ENCODE measurements at places on chromosomes 4 and X. TPM values are rescaled to one million over a fixed set of nuclear protein-coding genes. Genes with fewer than 3 reads are reported as not detected.

GRCh38 chr4:102569200-102569599 is 68.0 kb downstream of the NFKB1 start:
- peaks cover 10% of the 10 kb centered on the region for H3K4me1 ChIP-seq
- no peaks in the 10 kb centered on the region for H3K27me3 ChIP-seq
- H3K4me3 ChIP-seq: no peak overlapping the region
- DNase-seq: no peak
- H3K27ac ChIP-seq: no peak overlapping the region

DNA sequence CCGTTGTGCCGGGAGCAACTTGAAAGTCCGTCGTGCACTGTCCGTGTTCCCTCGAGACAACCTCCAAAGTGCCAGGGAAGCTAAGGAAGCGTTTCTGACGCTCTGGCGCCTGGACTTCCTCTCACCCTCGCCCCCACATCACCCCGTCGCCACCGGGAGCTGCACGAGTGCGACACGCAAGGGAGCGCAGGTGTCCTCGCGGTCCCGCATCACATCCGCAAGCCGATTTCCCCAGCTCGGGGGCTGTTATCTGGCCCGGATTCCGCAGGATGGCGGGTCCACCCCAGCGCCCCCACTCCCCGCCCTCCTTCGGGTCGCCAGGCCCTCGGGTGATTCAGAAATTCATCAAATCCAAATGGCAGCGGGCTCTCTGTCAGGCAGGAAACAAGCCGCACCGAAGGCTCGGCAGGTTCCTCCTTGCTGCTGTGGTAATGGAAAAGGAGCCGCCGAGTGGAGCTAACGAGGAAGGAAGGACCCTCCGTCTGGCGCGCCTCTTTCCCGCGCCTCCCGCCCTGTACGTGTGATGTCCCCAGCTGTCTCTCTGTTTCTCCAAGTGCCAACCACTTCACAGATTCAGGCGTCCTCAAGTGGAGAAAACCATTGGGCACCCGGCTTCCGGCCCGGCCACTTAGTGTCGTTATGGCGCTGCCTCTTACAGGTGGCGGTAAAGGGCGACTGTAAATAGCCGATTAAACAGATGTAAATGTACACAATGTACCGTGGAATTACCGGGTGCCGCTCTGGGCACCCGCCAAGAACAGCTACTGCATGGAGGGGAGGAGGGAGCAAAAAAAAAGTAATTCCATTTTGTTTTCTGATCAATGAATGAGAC is 921 bp upstream of the SETD7 start:
- H3K4me1 ChIP-seq: peaks cover 21% of the 10 kb centered on the region
- no peaks in the 10 kb centered on the region for H3K36me3 ChIP-seq
- peak overlapping the region; percentile 76 for H3K27ac ChIP-seq
- H3K27me3 ChIP-seq: no peaks in the 10 kb centered on the region
- peak overlapping the region; percentile 68 for H3K4me3 ChIP-seq
- DNase-seq: peak; percentile 63

DNA sequence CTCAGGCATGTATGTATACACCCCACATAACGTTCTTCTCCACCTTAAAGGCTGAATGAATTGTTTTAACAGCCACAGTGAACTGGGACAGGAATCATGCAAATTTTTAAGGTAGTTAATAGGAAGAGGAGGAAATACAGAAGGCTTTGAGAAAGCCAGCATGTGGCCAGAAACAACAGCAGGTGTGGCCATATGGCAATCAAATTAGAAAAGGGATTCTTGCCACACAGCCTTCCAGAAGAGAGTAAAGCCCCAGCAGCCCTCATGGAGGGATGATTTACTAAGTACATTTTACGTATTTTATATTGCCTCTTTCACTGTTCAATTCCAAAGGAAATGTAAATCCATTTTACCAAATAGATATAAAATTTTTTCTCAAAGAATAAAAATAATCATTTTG is 792.2 kb downstream of the ADGRL3 start:
- no peaks in the 10 kb centered on the region for H3K27me3 ChIP-seq
- H3K4me1 ChIP-seq: no peaks in the 10 kb centered on the region
- no peak for DNase-seq
- H3K4me3 ChIP-seq: no peak overlapping the region
- no peak overlapping the region for H3K27ac ChIP-seq
- H3K36me3 ChIP-seq: no peaks in the 10 kb centered on the region

DNA sequence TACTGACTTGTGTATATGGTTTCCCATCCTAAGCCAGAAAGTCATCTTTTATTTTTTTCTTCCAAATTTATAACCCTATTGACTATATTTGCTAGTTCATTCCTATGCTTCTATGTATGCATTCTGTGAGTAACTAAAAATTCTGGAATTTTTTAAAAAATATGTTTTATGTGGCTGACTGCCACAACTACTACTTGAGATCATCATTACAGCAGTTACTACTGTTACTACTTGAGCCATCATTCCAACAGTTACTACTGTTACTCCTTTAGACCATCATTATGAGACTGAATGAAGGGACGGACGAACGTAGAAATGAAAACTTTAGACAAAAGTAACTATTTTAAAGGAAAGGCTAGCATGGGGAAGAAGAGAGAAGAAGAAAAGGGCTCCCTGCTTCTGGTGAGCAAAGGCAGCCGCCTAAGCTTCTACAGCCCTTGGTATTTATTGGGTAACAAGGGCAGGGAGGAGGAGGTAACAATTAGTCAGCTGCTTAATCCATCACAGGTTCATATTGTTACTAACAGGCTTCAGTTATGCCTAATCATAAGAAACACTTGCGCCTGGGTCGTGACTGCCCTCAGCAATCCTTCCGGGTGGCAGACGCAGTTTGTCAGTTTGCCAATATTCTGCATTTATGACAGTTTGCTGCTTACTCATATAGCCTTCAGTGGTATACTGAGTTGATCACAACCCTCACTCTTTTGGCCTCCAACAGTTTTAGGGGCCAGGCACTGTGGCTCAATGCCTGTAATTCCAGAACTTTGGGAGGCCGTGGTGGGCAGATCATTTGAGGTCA is 80.4 kb downstream of the PDLIM5 start:
- H3K27ac ChIP-seq: no peak overlapping the region
- H3K4me1 ChIP-seq: no peaks in the 10 kb centered on the region
- no peaks in the 10 kb centered on the region for H3K27me3 ChIP-seq
- no peak for DNase-seq

DNA sequence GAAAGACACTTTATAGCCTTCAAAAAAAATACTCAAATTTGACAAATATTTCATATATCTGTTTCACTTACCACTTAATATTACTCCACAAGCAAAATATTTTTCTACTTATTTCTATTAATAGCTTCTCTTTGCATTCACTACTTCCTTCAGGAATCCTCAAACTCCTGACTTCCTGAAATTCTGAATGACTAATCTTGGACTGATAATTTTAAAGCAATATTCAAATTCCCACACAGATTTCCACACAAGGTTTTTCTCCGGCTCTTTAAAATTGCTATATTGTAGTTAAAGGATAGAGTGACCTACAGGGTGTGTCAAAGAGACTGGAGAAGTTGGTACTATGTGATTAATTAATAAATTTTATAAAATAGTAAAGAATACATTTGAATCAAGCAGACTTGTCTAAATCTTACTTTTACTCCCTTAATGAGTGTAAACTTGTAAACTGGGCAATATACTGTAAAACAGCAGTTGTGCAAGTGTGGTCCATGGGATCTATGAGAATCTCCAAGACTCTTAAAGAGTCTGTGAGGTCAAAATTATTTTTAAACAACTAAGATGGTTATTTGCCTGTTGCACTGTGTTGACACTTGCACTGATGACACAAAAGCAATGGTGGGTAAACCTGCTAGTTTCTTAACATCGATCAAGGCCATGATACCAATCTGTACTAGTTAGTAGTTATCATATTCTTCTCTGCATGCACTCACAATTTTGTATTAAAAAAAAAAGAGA is 44.5 kb downstream of the ANKRD17 start:
- no peak for DNase-seq
- no peaks in the 10 kb centered on the region for H3K36me3 ChIP-seq
- H3K4me3 ChIP-seq: no peak overlapping the region

DNA sequence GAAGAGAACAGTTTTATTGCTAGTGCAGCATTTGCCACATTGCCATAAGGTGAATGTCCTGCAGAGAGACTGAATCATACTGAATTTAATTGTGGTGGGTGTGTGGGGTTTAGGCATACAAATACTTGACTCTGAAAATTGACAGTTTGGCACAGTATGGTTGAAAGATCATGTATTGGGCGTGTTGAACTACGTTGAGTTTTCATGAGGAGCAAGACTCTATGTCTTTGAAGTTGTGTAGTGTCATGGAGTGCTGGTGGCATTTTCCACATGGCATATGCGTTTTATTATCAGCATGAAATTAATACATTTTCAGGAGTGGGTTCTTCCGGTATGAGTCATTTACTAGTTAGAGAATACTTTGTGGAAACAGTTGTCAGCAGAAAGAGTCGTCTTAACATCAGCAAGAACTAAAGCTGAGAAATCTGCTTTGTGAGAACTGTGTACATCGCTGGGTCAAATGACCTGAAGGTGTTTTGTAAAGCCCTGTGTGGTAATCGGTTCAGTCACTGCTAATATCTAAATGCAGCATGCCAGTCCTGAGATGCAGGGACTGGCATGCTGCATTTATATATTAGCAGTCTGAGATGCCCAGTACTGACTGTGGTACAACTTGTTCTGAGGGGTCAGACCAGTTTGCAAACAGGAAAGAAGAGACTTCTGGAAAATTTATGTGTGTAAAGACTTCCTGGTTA is 50.3 kb downstream of the ARHGAP10 start:
- no peak overlapping the region for H3K27ac ChIP-seq
- H3K4me3 ChIP-seq: no peak overlapping the region
- DNase-seq: no peak
- no peaks in the 10 kb centered on the region for H3K27me3 ChIP-seq
- H3K4me1 ChIP-seq: no peaks in the 10 kb centered on the region
- no peaks in the 10 kb centered on the region for H3K36me3 ChIP-seq

GRCh38 chr4:47801481-47802002 is 36.3 kb downstream of the CORIN start:
- no peak overlapping the region for H3K4me3 ChIP-seq
- H3K36me3 ChIP-seq: no peaks in the 10 kb centered on the region
- no peak overlapping the region for H3K27ac ChIP-seq
- DNase-seq: no peak

IGSF1 gene
- not detected for total RNA-seq

DNA sequence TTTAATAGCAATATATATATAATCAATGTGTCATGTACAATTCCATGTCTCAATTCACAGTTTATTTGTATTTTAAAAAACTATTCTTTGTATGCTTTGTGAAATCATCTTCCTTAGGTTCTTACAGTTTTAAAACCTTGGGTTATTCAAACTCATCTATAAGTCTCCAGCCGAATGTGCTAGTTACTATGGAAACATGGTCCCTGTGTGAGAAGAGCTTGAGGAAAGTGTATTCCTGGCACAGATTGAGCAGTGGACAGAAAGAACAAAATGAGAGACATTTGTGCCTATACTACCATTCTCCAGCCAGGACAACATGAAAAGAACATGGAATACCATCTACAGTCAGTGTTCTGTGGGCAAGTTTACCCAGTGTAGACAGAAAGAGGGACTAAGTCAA is 103.4 kb downstream of the EFHC2 start:
- H3K36me3 ChIP-seq: no peaks in the 10 kb centered on the region
- H3K4me3 ChIP-seq: no peak overlapping the region
- H3K27ac ChIP-seq: no peak overlapping the region

DNAAF6 gene
- not detected for total RNA-seq

DNA sequence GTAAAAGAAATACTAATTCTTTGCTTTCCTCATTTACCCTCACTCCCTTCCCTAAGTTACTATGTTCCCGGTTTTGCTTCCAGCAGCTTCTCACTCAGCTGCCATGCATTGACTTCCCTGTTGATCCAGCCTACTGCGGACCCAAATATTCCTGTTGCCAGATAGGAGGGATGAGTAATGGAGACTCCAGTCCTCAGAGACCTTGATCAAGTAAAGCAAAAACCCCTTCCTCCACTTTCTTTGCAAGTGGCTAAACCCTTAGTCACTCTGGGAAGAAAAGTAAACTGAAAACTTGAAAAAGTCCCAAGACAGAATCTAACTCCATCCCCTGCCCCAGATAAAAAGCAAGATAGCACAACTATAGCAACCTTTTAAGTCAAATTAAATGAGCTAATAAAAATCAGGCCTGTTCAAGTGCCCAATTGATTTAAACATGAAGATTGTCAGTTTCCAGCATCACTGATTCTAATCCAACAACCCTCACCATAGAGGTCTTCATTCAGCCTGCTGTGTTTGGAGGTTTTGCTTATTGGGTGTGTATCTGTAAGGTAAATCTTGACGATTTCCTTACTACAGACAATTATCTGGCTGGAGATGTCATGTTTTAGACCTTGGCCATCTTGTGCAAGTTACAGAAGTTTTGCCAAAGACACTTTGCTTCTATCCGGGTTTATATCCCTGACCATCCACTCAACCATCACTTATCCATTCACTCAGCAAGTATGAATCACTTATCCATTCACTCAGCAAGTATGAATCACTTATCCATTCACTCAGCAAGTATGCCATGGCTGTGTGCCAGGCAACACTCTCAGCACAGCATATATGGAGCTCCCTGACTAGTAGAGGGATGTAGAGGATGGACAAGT is 17.6 kb downstream of the FGFBP1 start:
- no peaks in the 10 kb centered on the region for H3K27me3 ChIP-seq
- no peak overlapping the region for H3K4me3 ChIP-seq
- DNase-seq: no peak
- H3K27ac ChIP-seq: no peak overlapping the region

TCP11X2 gene
- total RNA-seq: not detected

DNA sequence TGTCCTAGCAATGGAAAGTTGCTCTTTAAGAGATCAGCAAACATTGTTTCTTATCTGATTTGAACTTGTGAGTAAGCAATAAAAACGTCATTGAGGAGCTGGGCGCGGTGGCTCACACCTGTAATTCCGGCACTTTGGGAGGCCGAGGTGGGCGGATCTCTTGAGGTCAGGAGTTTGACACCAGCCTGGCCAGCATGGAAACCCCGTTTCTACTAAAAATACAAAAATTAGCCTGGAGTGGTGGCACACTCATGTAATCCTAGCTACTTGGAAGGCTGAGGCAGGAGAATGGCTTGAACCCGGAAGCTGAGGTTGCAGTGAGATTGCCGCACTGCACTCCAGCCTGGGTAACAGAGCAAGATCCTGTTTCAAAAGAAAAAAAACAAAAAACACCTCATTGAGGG is 11.2 kb upstream of the PLAC8 start:
- no peak overlapping the region for H3K4me3 ChIP-seq
- H3K27me3 ChIP-seq: no peaks in the 10 kb centered on the region
- peak; percentile 53 for DNase-seq
- no peaks in the 10 kb centered on the region for H3K36me3 ChIP-seq
- no peaks in the 10 kb centered on the region for H3K4me1 ChIP-seq

DNA sequence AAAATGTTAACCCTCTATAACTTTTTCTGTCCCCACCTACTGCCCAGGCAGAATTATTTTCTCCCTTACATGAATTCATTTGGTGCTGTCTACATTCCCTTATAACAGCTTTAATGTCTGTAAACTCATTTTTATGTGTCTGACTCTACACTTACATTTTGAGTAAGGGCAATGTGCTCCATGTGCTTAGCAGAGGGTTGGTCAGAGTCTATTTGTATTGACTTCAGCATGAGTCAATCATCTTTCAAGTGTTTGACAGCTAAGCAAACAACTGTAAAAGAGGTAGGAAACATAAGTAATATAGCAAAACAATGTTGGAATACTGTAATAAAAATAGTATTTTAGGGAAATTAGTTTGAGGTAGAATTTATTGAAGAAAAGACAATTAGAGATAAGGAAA is 6.3 kb downstream of the IL15 start:
- DNase-seq: no peak
- no peak overlapping the region for H3K4me3 ChIP-seq
- H3K36me3 ChIP-seq: no peaks in the 10 kb centered on the region
- no peak overlapping the region for H3K27ac ChIP-seq
- H3K27me3 ChIP-seq: no peaks in the 10 kb centered on the region
- no peaks in the 10 kb centered on the region for H3K4me1 ChIP-seq

Data from naive thymus-derived CD4-positive, alpha-beta T cell (primary cell).